ENCODE measurements at places on chromosomes 12 and 14.

- no peak for DNase-seq
Measured at GRCh38 chr14:92794547-92794941, 439 bp downstream of the GOLGA5 start.

- no peak for DNase-seq
Measured at GRCh38 chr14:23621204-23621931, 14.8 kb upstream of the DHRS2 start.

DNA sequence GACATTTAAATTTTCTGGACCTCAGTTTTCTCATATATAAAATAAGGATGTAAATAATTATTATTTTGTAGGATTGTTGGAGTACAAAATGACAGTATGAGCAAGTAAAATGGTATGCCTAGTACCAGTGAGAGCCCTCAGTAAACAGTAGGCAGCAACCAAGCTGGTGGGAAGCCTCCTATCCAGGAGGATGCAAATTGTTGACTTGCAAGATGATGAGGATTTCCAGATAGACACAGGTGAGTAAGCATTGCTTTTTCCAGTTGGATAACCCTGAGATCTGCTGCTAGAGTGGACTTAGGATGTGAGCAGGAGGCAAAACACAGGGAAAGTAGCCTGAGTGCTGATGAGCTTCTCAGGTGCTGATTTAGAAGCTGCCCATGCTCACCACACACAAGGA is 28.2 kb upstream of the AMIGO2 start:
- no peak for DNase-seq

DNA sequence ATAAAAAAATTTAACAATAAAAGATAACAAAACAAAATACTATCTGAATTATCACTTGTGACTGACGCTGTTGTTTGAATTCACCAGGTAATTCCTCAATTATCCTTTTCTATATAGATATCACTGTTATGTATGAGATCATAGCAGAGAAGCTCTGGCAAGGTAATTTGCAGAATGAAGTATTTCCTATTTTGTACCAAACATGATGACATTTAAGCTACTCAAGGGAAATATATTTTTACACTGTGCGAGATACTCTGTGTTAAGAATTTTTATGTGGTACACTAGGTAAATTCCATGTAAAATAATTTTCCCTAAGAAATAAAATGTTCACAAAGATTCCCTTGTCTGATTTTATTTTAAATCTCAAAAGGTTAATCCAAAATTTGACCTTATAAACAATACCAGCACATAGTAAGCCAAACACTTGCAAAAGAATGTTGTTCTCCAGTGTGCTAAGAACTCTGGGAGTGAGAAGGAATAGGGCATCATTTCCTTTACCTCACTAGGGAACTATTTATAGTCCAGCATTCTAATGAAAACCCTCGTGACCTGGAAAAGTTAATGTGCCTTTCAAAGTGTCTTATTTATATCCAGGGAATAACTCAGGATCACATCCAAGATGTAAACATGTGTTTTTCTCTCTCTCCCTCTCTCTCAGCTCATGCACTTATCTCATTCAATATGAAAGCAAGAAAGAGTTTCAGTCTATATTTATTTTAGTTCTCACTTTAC is 115.2 kb upstream of the RAP1B start:
- DNase-seq, result no peak

DNA sequence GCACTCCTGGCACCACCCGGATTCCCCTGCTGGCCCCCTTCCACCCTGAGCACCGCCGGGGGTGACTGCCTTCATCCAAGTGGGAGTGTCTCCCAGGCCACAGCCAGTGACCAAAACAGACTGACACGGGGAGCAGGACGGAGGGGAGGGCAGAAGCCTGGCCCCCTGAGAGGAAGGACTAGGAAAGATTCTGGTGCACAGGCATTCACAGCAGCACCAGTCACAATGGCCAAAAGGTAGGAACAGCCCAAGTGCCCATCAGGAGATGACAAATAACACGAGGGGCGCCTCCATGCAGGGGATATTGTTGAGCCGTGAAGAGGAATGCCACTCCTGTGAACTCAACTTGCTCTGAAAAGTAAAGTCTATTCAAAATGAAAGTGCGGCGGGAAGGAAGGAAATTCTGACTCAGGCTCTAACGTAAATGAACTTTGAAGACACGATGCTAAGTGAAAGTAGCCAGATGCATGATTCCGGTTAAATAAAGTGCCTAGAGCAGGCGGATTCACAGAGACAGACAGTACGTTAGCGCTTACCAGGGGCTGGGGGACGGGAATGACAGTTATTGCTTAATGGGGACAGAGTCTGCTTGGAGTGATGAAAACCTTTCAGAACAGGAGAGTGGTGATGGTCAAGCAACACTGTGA is 146.1 kb upstream of the NCOR2 start:
- DNase-seq, result no peak

DNA sequence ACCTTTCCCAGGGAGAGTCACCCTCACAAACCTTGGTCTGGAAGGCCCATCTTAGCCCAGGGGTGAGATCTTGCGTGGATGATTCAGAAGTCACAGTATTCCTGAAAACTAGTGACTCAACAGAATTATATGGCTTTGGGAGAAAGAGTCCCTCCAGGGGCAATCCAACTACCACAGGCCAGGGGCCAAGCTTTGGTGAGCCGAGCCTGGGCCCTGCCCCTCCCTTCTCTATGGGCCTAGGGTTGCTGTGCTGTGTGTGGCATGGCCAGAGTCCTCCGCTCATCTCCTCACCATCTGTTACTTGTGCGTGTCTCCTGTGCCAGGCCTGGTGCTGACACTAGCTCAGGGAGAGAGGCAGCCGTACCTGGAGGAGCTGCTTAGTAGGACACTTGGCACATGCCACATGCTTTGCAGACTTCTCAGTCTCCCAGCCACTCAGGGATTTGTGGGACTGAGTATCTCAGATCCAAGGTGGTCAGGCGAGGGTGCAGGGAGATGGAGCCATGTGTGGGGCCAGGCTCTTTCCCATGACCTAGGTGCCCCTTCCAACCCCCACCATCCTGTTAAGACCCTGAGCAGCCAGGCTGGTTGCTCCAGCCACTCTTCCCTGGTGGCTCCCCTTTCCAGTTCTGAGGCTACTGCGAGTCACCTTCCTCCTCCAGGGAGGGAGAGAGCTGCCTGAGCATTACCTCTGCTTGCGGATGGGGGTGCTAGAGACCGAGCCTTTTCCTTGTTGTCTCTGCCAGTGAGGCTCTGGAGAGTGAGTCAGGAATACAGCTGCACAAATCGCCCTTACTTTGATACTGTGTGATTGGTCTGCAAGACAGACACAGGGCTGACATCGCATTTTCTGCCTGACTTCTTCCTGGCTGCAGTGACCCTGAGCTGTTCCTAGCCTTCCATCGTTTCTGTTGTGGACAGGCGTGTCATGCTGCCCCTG is 94.1 kb downstream of the SLC25A47 start:
- DNase-seq, result peak; percentile 77

GRCh38 chr14:101120641-101121507 is 217.4 kb upstream of the RTL1 start:
- DNase-seq, result no peak

- no peak for DNase-seq
Measured at GRCh38 chr12:93950311-93950710, 198.1 kb upstream of the PLXNC1 start.

DNA sequence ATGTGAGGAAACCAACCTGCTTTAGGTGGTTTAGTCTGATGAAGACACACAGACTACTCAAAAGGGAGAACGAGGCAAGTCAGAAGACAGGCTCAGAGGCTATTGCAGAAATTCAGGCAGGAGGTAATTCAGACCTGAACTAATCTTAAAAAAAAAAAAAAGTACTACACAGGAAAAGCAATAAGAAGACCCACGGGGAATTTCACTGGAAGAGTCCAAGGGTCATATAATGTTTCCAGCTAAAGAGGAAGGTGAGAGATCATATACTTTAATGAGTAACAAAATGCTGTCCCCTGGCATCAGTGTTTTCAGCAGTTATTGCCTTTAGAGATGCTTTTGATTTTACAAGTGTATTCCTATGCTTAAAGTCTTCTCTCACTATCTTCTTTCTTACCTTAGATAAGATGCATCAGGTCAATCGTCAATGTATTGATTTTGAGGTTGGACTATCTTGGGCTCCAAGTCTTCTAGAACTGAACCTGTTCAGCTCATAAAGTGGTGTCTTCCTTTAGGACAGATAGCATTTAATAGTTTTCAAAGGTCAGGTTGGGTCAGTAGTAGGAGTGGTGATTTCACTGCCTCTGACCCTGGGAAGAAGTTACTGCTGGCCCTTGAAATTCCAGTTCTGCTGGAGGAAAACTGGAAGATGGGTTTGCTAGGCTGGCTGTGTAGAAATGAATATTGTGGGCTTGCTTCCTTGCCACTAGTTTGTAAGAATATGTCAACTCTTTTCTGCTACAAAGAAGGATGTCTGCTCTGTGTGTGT is 60.0 kb downstream of the FAR2 start:
- no peak for DNase-seq

GRCh38 chr14:94144765-94145164 is 15.4 kb upstream of the IFI27L2 start:
- DNase-seq, result no peak

DNA sequence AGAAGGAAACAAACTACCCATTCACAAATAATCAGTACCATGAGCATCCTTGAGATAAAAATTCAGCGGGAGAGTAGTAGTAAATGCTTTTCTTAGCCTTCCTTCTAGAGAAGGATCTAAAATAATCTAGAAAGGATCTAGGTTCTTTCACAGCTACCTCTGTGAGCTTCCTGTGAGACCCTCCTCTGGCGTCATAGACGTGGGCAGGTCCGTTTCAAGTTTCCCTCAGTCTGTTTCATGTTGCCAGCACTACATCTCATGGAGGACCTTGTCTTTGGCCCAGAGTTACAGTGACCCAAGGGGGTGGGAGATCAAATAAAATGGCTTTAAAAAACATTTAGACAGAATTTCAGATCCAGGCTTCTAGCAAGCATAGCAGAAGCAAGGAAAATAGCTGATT is 13.6 kb downstream of the DAAM1 start:
- DNase-seq, result no peak

DNA sequence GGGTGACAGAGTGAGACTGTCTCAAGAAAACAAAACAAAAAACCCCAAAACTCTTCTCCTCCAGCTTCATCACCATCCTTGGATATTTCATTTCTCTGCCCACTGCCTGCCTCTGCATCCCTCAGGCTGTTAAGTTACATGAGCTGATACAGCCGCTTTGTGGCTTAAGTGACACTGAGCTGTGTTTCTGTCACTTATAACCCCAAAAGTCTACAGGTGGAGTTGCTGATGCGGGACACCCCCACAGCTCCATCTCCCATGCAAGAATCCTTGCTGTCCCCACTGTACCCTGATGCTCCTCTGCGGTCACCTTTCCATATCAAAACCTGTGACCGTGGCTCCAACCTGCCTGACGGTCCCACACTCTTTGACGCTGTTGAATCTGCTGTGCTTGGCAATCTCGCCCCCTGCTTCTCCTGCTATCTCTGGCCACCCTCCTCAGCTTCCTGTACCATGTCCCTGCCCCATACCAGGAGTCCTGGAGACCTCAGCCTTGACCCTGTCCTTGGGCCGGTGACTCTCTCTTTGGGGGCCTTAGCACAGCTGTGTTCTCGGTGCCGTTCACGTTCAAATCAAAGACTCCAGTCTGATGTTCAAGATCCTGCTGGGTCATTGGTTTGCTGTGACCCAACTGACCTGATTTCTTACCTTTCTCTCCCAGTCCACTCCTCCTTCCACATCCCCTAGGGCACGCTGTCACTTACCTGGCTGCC is 20.3 kb downstream of the HVCN1 start:
- DNase-seq, result no peak

GRCh38 chr14:49405291-49405690 is 180.9 kb downstream of the RPS29 start:
- DNase-seq, result peak; percentile 46

GRCh38 chr12:65534238-65534841 is 255.9 kb downstream of the MSRB3 start:
- no peak for DNase-seq

DNA sequence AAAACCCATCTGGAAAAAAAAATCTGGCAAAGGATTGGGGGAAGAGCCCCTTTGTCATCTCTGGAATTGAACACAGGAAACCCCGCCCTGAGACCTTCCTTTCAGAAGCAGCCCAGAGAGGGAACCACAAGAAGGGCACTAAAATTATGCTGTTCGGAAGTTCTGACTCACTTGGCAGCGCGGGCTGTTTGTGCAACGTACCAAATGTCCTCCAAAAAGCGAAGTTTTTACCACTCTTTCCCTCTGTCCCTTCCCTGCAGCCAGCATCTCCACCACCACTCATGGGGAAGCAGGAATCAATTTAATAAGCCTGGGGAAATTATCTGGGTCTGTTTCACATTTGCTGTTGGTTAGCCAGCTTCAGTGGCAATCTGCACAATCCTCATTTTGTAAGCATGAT is 3.2 kb upstream of the SYNE3 start:
- no peak for DNase-seq

GRCh38 chr14:34035177-34035933 is 84.5 kb upstream of the EGLN3 start:
- DNase-seq, result no peak

- DNase-seq, result no peak
Measured at GRCh38 chr12:31201382-31201781, 124.6 kb downstream of the SINHCAF start.

GRCh38 chr14:100386121-100386520 is 63.0 kb downstream of the SLC25A47 start:
- DNase-seq, result no peak

GRCh38 chr12:26130728-26131127 is 5.9 kb upstream of the BHLHE41 start:
- no peak for DNase-seq

DNA sequence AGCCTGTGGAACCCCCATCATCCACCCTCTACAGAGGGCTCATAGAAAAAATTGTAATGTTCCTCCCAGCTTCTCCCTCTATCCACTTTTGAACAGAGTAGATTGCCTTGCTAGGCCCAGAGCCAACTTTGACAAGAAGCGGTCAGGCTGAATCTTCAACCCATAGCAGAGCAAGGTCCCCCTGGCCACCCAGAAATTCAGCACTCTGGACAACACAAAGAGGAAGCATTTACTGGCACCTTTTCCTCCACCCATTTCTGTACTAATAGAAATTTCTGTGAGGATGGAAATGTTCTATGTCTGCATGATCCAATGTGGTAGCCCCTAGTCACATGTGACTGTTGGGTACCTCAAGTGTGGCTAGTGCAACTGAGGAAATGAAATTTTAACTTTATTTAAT is 42.7 kb upstream of the OXA1L start:
- DNase-seq, result no peak

GRCh38 chr14:102215071-102215470 is 75.4 kb downstream of the WDR20 start:
- no peak for DNase-seq

DNA sequence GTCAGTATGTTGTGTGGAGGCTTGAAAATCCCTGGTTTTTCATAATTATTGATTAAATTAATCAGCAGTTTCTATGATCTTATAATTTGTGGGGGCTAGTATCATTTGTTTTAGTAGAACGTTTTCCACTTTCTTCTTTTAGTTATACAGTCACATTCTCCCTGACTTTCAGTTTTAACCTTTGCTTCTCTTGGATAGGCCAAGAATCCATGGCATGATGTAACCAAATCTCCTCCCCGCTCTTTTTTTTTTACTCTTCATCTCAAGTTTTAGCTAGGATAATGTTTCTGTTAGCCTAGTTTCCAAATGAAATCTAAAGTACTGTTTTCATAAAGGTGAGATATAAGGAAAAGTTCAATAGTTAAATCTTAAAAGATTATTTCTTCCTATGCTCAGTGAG is 106.5 kb downstream of the TMEM117 start:
- DNase-seq, result no peak

- no peak for DNase-seq
Measured at GRCh38 chr12:19542606-19543005, 103.3 kb downstream of the AEBP2 start.

GRCh38 chr14:59465316-59466135 is at the start of gene GPR135:
Gene GPR135 (minus strand): TSS chr14:59465380. CDS start chr14:59465226, 154 bp downstream.
- no peak for DNase-seq

GRCh38 chr12:73947326-73948026 is 590.2 kb upstream of the ATXN7L3B start:
- DNase-seq, result no peak

GRCh38 chr12:1927751-1928351 is 9.4 kb upstream of the CACNA2D4 start:
- no peak for DNase-seq
